T-helper 2 cell (primary cell): ENCODE measurements at places on chromosomes 6 and 20.
A peak's percentile ranks its signal among the peaks of the same experiment; 100 is the strongest.

GRCh38 chr6:39794231-39794630, 2.1 kb downstream of the DAAM2 start:
- DNase-seq, result no peak

GRCh38 chr20:51373713-51374455, 168.6 kb downstream of the NFATC2 start:
- DNase-seq, result no peak

DNA sequence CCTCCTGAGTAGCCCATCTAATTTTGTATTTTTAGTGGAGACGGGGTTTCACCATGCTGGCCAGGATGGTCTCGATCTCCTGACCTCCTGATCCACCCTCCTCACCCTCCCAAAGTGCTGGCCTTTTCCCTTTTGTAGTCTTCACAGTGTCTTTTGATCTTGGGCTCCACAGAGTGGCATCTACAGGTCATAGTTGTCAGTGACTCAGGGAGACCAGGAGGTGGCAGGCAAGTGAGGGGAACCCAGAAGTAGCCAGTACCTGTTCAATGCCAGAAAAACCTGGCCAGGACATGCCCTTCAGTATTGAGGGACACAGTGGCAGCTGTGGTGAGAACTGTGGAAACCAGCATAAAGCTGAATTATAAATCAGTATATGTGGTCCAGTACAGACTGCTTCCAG, 19.6 kb downstream of the RPP21 start:
- no peak for DNase-seq

- DNase-seq, result no peak
Observed at GRCh38 chr6:18513253-18513798, 126.2 kb downstream of the RNF144B start.

GRCh38 chr20:37922016-37922415, 19.1 kb downstream of the VSTM2L start:
- DNase-seq, result no peak

DNA sequence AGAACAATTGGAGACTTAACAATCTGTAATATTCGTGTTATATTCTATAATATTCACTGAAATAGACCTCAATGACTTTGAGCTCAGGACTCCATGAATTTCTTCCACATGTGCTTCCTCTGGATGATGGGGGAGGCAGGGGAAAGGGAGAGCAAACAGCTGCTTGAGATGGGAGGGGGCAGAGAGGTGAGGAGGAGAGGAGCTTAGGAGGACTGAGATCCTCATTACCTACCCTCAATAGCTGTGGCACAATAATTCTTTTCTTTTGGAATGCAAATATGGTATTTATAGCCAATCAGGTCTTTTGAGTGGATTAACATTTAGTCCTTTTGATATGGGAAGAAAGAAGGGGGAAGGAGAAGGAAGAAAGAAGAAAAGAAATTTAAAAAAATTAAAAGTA, 64.1 kb upstream of the ZNF217 start:
- DNase-seq, result no peak

DNA sequence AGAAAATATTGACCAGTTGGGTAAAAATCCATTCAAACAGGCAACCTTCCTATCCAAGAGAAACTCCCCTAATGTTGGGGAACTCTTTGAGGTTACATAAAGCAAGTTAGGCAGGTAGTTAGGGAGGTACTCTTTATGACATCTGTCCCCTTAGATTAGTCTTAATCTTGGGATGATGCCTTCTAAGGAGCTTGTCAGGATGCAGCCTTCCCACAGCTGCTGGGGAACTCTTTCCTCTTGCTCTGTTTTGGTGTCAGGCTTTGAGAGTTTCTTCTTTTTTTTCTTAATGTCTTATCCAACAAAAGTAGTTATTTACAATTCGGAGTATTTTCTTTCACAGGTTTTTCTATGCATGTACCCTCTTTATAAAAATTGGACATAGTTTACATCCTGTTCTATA, 194.8 kb downstream of the CDKAL1 start:
- no peak for DNase-seq

GRCh38 chr6:64904616-64905015, 802.4 kb downstream of the EYS start:
- DNase-seq, result no peak

DNA sequence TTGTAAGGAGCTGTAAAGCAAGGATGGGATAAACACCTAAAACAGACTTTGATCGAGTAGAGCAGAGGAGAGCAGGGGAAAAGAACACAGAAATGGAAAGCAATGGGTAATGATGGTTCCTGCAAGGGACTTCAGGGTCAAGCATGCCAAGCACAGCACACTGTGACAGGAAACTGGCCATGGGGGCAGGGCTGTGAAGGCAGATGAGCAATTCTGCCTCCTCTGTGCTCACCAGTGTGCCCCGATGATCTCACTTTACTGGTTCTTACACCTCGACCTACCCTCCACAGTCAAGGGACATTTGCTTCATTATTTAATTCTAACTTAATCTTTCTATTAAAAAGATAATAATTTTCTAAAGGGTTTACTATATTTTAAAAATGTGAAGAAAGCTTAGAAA, 21.6 kb upstream of the MYB start:
- no peak for DNase-seq

DNA sequence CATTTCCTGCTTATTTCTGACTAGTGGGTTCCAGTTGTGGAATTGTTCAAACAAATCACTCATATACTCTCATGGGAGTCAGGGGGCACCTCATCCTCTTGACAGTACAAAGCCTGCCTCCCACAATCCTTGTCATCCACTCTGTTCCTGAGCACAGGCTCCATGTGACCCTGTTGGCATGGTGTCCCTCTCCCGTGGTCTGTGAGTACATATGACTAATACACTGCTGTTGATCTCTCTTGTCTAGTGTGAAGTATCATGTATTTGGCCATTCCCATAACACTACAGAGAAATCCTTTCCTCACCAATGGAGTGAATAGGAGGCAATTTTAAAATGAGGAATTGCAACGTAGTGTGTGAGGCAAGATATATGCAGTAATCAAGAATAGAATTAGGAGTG, 185.3 kb downstream of the OGFRL1 start:
- DNase-seq, result no peak

DNA sequence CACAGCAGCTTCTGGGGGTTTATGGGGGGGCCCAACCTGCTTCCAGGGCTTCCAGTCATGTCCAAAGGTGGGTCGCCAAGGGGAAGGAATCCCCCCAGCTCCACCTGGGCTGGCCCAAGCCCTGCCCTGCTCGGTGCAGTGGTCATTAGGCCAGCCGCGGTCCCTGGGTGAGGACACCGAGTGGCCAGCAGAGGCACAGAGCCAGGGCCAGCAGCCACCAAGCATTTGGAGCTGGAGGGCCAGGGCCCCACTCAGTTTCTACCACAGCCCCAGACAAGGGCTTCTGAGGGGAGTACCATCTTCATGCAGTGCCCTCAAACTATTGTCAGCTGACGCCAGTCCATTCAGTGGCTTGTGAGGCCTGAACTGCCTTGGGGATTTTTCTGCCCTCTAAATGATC, 39.6 kb downstream of the TFEB start:
- DNase-seq, result no peak

- no peak for DNase-seq
Observed at GRCh38 chr6:95866732-95867131, 149.0 kb upstream of the FUT9 start.

DNA sequence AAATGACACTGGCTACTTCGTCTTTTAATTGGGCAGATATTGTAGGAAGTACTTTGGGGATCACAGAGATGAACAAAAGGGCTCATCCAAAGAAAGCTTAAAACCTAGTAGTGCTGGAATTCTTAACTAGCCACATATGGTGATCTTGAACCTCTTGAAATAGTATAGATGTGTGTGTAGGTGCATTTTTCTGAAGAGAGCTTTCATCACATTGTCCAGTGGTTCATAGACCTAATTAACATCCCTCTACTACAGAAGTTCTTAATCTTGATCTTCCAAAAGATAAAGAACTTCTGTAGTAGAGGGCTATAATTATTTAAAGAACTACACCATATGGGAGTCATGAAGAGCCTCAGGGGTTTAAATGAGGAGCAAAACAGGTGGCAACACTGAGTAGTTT, 2.3 kb upstream of the PRIM2 start:
- DNase-seq, result no peak

GRCh38 chr6:4018924-4019236, 60.1 kb downstream of the FAM217A start:
- no peak for DNase-seq

DNA sequence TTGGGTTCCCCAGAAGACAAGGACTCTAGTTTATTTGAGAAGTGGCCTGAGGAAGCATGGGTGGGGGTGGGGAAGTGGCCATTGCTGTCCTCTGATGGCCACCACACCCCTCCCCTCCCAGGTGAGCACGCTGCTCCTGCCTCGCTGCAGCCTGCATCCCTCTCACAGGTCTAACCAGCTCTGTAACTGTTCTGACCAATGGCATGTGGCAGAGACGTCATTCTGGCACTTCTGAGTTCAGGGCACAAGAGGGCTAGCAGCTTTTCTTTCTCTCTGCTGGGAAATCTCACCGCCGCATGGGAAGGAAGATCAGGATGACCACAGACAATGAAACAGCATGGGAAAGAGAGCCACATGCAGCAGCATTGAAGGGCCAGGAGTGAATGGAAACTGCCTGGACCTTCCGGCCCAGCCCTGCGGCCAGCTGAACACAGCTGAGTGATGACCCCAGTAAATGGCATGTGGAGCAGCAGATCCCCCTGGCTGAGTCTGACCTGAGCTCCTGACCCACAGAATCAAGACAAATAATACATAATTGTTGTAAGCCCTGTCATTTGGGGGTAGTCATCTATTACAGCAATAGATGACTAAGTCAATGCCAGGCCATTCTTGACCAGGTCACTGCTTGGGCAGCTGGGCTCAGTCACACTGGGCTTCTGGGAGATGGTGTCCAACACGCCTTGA, 179.8 kb downstream of the LINC00237 start:
- no peak for DNase-seq

- DNase-seq, result no peak
Observed at GRCh38 chr6:131216246-131216645, 81.0 kb downstream of the AKAP7 start.

DNA sequence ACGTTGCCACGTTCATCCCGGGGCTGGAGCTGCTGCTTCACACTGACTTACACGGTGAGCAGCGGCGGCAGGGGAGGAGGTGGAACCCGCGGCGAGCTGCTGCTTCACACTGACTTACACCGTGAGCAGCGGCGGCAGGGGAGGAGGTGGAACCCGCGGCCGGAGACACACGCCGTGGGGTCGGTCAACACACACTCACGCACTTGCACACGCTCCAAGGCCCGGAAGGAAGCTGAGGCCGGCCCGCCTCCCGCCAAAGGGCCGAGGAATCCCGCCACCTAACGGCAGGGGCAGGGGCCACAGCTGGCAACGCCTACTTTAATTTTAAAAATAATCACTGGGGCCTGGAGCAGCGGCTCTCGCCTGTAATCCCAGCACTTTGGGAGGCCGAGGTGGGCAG, 94.4 kb upstream of the FOXC1 start:
- DNase-seq, result no peak

DNA sequence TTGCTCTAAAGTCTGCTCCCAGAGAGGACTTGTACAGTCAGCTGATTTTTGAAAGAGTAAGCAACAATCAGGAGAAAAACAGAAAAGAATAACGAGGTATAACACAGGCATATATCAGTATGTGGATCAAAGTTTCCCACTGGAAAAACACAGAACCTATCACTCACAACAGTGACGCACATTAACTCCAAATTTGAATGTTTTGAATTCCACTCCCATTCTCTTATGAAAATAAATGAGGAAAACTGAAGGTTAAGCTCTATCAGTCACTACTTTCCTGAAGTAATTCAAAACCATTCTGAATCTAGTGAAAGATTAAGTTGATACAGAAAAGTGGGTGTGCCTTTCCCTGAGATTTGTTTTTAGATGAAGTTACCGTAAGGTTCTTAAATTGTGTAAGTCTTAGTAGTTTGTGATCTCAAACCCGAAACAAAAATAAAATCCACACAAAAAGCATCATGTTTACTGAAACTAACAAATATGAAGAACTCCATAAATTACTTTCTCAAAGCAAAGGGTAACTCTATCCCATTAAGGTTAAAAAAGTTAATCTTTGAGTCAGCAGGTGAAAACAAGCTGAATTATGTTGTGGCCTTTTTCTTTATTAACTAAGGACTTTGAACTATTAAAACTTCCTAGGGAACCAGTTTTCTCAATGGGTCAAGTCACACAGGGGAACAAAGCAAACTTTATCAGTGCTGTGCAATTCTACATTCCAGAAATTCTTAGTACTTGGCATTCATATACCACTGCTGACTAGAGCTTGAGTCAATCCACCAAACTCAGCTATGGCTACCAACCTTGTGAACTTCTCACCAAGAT, 115.7 kb downstream of the OGFRL1 start:
- DNase-seq, result no peak

GRCh38 chr20:43947316-43947710, 32.7 kb downstream of the TOX2 start:
- DNase-seq, result no peak

GRCh38 chr6:20827798-20828197, 293.5 kb downstream of the CDKAL1 start:
- DNase-seq, result no peak

GRCh38 chr20:45282700-45283550, 23.7 kb upstream of the RBPJL start:
- no peak for DNase-seq

GRCh38 chr6:21115111-21115510, 478.4 kb upstream of the SOX4 start:
- no peak for DNase-seq

GRCh38 chr20:57680934-57681914, 28.6 kb downstream of the PMEPA1 start:
- peak; percentile 6 for DNase-seq

DNA sequence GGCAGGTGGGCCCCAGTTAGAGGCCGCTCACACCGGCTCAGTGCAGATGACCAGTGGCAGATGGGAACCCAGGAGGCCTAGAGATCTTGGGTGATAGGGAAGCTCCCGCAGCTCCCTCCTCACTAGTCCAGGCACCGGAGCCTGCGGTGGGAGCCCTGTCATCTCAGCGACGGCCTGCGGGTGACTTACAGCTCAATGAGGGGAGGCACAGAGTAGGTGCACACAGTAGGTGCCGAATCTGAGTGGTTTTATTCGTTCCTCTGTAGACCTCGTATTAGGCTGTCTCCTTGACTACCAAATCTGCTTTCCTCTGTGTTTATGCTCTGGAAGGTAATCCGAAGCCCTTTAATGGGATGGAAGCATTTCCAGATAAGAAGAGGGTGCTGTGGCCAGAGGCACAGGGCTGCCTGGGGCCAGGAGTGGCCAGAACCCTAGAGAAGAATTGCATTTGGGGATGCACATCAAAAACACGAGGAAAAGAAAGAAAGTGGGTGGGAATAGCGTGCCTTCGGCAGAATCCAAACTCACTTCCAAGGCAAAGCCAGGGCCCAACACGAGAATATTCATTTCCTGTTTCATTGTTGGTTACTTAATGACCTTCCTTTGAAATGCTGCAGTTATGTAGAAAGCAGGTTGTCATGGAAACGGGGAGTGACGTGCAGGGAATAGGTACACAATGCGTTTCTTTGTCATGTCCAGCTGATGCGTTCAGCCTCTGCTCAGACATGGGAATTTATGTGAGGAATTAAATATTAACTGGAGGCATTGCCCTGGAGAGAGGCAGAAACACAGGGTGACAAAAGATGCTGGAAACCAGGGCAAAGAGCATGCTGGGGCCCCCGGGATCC, 24.7 kb downstream of the MYT1 start:
- DNase-seq, result no peak
